ENCODE measurements at places on chromosomes 1 and 21.
A peak's percentile ranks its signal among the peaks of the same experiment; 100 is the strongest.

GRCh38 chr21:38493549-38494250 is 4.6 kb downstream of the ERG start:
- DNase-seq: no peak

DNA sequence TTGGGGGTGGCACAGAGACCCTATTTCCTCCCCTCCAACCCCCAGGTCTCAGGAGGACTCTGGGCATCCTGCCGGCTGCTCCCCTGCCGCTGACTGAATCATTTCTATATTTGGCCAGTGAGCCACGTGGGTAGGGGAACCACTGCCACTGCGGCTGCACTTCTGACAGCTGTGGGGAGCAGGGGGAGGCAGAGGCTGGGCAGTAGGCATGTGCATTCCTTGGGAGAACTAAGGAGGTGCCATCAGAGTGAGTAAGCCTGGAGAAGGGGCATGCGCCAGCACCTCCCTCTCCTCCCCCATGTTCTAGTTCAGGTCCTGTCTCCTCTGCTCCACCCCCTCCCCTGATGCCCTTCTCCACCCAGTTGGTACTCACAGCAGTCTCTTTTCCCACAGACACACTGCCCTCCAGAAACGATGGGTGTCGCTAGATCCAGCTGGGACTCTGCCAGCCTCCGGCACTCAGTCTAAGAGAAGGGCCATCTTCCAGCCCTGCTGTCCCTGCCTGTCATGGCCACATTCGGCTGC is 12.0 kb downstream of the PPFIA4 start:
- DNase-seq: no peak

DNA sequence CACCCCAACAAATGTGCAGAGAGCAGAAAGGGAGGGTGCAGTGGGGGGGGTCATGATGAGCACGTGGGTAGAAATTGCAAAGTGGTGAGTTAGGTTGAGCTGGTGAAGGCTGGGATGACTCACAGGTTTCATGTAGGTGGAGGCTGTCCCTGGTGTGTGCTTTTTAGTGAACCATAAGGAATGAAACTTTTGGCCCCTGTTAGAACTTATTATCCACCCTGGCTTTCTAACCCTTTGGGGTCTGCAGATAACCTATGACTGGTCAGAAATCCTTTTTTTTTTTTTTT is 46.9 kb downstream of the DOP1B start:
- peak; percentile 17 for DNase-seq

GRCh38 chr1:66521721-66522365 is 12.1 kb upstream of the SGIP1 start:
- DNase-seq: no peak
